Left hindlimb (tissue), 1 donor: ENCODE measurements at places on chromosomes 5 and 9.

GRCh38 chr9:124010303-124010664, 1.3 kb upstream of the LHX2 start:
- DNase-seq = peak; percentile 16

DNA sequence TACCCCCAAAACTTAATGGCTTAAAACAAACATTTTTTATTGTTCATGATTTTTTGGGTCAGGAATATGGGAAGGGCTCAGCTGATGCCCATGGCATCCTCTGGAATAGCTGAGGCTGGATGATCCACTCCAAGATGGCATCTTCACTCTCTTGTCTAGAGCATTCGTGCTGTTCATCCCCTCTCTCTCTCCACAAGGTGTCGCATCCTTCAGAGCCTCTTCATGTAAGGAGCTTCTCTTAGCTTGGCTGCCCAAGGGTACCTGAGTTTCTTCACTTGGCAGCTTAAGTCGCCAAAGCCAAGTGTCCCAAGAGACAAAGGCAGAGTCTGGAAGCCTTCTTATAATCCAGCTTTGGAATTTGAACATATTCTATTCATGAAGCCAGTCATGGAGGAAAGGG, 294.7 kb downstream of the CHSY3 start:
- DNase-seq = no peak

DNA sequence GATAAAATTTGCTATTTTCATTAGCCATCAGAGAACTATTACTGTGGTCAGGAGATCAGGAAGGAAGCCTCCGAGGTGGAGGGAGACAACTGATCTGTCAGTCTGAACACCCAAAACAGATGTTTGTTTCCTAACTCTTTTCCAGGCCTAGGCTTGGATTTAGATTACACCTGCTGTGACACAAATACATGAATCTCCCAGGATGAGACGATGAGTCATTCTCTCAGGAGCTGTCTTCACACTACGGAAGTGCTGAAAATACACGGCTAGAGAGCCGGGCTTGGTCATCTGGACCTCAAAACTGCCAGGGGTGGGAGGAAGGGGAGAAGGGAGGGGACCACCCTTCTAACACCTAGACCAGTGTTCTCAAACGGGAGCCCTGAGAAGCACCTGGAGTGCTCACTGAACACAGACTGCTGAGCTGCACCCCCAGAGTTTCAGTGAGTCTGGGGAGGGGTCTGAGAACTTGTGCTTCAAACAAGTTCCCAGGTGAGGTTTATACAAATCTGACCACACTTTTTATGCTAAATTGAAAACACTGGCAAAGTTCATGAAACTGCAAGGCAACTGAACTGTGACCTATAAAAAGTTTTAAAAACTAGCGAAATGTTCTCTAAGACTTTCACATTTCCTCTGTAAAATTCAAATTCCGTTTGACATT, 80.3 kb upstream of the EQTN start:
- DNase-seq = no peak

DNA sequence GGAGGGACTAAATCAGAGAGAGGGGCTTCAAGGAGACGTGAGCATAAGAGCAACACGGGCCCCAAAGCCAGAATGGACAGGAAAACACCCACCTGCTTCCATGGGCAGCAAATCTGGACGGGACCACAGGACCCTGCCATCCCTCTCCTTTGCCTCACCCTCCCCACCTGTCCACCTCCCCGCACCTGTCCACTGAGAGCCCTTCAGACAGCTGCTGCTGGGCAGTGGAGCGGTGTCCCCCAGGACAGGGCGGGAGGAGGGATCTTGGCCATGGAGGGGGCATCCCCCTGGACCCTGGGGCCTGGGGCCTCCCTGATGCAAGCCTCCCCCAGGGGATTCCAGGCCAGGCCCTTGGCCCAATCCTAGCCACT, 2.6 kb downstream of the CCDC183 start:
- DNase-seq = peak; percentile 29

DNA sequence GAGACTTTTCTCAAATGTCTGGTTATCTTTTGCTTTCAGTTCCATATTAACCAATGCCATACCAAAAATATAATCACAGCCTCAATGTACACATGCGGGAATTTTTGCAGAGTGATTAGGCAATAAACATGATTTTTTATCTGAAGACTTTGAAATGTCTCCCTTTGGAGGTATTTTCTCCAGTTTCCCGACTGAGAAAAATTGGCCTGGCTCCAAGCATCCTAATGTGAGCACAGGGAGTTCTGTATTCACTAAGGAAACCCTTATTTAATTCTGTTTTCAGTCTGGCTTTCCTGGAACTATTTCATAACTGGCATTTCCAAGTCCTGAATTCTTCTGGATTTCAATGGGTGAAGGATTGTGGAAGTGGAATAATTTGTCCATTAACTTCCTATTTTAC, 8.5 kb downstream of the HCN1 start:
- no peak for DNase-seq

DNA sequence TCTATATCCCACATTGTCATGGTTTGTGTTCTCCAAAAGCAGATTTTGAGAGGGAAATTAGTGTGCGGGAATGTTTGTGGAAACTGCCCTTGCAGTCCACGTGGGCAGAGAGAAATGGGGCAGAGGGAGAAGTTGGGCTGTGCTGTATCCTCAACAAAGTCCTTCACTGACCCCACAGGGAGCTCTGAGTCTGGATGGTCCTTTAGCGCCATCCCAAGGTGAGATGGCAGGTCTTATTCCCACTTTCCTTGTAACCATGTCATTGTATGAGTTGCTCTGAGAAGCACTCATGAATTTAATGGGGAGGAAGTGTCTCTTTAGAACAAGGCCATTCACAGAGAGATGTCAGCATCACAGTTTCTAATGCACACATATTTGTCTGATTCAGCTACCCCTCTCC, 127.1 kb downstream of the ANKRD18B start:
- no peak for DNase-seq

DNA sequence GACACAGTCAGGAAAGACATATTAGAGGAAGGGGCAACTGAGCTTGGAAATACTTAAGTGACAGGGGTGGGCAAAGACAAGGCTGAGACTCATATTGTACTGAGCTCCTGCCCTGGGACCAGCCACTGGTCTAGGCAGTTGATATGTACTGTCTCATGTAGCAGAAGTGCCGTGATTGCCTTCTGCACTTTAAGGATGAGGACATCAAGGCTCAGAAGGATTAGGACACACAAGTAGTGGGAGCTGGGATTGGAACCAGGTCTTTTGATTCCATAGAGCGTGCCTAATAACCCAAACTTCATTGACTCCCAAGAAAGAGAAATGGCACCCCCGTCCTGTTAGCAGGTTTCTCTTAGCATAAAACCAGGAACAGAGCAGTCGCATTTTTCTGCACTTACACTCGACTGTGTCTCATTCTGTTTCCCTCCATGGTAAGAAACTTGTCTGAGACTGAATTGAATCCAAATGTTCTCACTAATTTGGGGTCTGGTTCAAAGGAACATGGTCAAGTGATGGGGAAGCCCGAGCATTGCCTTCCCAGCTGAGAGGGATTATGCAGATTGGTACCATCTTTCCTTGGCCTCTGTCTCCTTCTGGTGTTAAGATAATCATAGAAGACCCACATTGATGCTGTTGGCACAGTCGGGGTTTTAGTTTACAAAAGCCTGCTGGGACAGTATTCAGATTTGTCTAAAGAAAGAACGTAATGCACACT, 70.4 kb downstream of the ANGPTL2 start:
- DNase-seq = no peak

DNA sequence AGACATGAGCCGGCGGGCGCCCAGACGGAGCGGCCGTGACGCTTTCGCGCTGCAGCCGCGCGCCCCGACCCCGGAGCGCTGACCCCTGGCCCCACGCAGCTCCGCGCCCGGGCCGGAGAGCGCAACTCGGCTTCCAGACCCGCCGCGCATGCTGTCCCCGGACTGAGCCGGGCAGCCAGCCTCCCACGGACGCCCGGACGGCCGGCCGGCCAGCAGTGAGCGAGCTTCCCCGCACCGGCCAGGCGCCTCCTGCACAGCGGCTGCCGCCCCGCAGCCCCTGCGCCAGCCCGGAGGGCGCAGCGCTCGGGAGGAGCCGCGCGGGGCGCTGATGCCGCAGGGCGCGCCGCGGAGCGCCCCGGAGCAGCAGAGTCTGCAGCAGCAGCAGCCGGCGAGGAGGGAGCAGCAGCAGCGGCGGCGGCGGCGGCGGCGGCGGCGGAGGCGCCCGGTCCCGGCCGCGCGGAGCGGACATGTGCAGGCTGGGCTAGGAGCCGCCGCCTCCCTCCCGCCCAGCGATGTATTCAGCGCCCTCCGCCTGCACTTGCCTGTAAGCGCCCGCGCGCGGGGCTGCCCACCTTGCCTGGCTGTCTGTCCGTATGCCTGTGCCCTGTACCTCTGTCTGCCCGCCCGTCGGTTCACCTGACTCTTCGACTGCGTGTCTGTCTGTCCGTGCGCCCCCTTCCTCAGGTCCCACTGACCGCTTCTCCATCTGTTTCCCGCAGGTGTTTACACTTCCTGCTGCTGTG, 412 bp downstream of the FGF18 start:
- DNase-seq = peak; percentile 55

- DNase-seq = peak; percentile 25
Measured at GRCh38 chr5:141874262-141874964, 3.8 kb downstream of the PCDH1 start.

- no peak for DNase-seq
Measured at GRCh38 chr9:2610985-2611384, 10.6 kb upstream of the VLDLR start.

- DNase-seq = no peak
Measured at GRCh38 chr5:79793722-79794121, 104.1 kb downstream of the CMYA5 start.

DNA sequence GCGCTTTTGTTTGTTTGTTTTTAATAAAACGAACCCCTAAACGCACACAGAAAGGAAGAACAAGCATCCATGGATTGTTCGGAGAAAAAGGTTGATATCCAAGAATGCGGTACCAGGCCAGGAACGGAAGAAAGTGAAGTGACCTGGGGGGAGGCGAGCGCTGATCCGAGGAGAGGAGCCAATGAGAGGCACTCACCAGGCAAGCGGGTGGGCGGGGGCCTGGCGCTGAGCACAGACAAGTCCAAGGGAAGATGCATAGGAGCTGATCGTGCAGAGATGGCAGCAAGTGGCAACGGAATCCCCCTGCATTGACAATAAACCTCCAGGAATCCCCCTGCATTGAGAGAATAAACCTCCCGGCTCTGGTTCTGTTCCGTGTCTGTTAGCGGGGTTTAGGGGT, 8.4 kb downstream of the OBP2B start:
- no peak for DNase-seq

DNA sequence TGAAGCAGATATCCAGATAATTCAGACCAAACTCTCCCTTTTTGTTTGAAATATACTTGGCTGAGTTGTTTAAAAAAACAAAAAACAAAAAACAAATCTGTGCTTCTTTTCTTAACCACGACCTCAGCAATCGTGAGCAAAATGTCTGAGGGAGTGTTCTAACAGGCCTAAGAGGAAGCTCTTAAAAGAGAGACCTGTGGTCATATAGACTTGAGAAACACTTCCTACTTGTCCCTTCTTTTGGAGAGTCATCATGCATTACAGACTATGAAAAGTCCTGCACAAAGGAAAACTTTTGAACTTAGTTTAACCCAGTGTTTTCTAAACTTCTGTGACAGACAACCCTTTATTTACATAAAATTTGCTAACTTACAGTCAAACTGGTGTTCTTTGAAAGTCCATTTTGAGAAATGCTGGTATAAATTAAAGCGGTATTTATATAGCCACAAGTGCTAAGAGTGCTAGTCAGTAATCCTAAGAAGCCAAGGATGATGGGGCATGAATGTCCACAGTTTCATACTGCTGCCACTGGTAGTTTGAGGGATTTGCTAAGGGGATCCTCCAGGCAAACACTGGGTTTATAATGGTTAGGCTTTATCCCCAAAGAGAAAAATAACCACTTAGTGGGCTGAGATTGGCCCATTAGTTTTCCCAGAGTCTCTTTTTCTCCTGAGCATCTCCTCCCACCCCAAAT, 199.8 kb downstream of the LRRC70 start:
- no peak for DNase-seq

GRCh38 chr5:15440434-15440833, 59.5 kb upstream of the FBXL7 start:
- no peak for DNase-seq

- DNase-seq = no peak
Measured at GRCh38 chr5:157594675-157595459, 19.3 kb upstream of the ADAM19 start.

- DNase-seq = no peak
Measured at GRCh38 chr9:124020520-124021384, 9.2 kb downstream of the LHX2 start.

DNA sequence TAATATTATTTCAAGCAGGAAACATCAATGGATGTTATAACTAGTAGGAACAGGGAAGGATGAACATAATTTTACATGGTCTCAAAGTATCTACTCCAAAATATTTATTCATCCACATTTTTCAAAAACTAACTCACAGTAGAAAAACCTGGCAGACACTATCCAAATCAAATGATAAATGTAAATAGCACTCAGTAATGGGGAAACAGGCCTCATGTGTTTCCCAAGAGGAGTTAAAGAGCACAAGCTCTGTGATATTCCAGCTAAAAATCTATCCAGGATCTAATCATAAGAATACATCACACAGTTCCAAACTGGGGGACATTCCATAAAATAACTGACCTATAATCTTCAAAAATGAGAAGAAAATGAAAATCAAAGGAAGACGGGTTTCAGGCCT, 443.1 kb downstream of the ZNF608 start:
- no peak for DNase-seq

- DNase-seq = no peak
Measured at GRCh38 chr9:117492476-117492875, 77.6 kb upstream of the ASTN2 start.

GRCh38 chr5:133344266-133344665, 268.1 kb downstream of the FSTL4 start:
- DNase-seq = no peak

DNA sequence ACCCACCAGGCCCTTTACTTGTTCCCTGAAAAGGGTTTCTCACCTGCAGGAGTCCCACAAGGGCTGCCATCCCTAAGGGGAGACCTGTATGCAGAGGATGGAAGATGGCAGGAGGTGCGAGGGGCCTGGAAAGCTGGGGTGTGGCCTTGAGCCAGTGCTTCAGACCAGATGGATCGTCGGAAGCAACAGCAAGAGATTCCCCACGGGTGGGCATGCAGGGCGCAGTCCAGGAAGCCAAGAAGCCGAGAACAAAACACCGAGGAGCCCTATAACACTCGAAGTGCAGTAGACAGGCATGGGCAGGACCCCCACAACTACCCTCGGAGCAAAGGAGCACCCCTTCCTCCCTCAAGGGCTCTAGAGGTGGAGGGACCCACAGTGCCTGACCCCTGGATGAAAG, 24.7 kb upstream of the FRRS1L start:
- DNase-seq = no peak

GRCh38 chr9:109497226-109498153, 617 bp downstream of the PTPN3 start:
- DNase-seq = peak; percentile 50

- DNase-seq = no peak
Measured at GRCh38 chr5:1634337-1634661, 110.5 kb upstream of the LPCAT1 start.

DNA sequence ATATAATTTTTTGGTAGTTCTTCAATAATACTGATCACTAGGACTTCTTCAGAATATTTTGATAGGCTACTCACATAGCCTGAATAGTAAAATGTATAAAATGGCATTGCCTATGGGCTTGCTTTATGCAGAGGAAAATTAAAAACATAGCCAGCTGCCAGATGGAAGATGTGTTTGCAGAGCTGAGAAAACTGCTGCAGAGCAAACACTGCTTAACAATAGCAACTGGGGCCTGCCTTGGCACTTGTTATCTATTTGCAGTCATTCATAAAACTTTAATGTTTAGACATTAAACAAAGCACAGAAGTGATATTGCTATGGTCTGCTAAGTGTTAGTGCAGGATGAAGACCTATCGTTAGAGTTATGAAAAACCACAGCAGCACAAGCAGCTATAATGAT, 151.5 kb upstream of the SMC2 start:
- DNase-seq = no peak

- DNase-seq = no peak
Measured at GRCh38 chr5:76388236-76388635, 14.8 kb upstream of the IQGAP2 start.
